Astrocyte (in vitro differentiated cells and primary cell): ENCODE measurements at places on chromosomes 11 and 22.

GRCh38 chr22:49793296-49793695 lies 34.4 kb downstream of the BRD1 start:
- DNase-seq, result peak; percentile 23

- DNase-seq, result peak; percentile 59
Measured at GRCh38 chr11:93005239-93005638, 35.8 kb downstream of the MTNR1B start.

DNA sequence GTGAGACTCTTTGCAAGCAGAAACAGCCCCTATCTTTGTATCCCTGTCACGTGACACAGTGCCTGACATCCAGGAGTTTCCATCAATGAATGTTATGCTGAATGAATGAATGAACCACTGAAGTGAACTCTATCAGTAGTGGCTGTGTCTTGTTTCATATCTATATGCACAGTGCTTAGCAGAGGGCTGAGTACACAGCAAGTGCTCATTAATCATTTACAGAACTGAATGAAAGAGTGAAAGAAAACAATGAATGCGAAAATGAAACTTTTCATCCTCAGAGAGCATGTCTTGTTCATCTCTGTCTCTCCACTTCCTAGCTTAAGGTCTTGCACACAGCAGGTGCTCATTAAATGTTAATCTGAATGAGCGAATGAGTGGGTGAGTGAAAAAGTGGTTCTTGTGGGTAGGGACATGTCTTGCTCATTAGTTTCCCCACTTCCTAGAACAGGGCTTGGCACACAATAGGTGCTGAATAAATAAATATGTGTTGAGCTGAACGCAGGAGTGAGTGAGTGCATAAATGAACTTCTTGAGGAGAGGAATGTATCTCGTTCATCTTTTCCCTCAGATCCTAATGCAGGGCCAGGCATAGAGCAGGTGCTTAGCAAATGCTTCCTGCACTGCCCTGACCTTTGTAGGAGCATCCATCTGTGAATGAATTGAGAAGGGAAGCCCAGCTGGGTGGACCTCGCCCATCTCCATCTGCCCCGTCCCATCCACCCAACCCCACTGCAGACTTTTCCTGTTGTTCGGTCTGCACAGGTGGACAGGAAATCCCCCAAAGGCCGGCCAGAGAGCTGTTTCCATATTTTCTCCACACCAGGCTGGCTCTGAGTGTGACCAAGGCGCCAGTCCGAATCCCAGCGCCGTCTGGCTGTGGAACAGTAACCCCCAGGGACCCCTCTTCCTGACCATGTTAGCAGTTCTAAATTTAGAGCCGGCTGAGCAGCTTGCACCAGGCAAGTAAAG lies 113.4 kb upstream of the CRYBB3 start:
- peak; percentile 14 for DNase-seq

DNA sequence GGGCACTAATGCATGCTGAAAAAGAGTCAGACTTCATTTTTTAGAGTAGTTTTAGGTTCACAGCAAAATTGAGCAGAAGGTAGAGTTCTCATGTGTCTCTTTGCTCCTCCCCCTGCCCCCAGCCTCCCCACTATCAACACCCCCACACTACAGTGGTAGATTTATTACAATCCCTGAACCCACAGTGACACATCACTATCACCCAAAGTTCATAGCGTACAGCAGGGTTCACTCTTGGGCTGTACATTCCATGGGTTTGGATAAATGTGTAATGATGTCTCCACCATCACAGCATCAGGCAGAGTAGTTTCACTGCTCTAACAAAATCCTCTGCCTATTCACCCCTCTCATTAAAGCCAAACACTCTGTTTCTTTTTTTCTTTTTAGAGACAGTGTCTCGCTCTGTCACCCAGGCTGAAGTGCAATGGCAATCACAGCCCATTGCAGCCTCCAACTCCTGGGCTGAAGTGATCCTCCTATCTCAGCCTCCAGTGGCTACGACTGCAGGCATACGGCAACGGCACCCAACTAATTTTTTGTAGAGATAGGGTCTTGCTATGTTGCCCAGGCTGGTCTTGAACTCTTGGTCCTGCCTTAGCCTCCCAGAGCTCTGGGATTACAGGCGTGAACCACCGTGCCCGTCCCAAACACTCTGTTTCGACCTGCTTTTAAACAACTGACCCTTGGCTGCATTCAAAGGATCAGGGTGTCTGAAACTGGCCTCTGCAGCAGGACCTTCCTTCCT lies 4.1 kb downstream of the BEST1 start:
- no peak for DNase-seq

GRCh38 chr11:33893711-33894397 lies 2.0 kb upstream of the LMO2 start:
- peak; percentile 53 for DNase-seq

DNA sequence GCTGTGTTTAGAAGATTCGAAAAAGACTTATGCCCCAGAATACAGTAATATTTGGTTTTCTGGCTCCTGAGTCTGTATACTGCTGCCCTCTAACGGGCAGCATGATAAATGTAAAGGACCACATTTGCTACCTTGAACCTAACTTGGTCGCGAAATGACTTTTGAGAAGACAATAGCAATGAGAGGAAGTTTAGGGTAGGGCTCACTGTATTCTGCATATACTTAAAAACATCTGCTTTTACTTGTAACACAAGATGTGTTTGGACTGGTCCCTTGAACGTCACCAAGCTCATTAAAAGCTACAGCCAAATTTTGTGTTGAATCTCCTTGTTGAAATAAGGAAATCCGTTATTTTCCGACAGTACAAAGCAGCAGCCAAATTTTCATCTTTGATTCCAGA lies 309.1 kb downstream of the SWAP70 start:
- DNase-seq, result no peak

DNA sequence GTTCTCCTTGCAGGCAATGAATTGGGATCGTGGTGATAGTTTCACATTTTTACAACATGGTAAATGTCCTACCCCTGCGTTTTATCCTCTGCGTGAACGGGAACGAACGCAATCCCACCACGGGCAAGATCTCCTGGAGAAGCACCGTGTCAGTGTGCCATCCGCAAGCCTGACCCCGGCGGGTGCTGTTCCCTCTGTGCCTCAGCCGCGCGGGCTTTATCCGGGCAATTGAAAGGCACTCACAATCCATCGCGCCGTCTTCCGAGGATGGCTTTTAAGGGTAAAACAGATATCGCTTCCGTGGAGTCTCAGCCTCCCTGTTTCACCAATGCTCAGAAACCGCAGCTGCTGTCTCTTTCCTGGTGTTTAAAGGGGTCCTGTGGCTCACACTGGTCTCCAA lies 1387.5 kb downstream of the BRD1 start:
- no peak for DNase-seq

DNA sequence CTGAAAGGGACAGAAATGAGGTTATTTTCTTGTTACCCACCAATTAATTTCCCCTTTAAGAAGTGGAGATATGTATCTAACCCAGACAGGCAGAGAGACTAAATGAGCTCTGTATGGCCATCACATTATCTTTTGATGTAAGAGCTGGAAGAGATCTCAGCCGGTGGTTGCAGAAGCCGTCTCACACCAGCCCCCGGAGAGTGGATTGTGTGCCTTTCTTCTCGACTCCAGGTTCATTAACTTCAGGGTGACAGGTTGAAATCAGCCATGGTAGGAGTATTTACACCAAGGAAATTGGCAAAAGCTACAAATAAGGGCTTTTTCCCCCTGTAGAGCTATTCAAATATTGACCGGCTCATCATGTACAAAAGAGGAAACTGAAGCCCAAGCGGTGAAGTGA lies 580.3 kb upstream of the CADM1 start:
- no peak for DNase-seq

DNA sequence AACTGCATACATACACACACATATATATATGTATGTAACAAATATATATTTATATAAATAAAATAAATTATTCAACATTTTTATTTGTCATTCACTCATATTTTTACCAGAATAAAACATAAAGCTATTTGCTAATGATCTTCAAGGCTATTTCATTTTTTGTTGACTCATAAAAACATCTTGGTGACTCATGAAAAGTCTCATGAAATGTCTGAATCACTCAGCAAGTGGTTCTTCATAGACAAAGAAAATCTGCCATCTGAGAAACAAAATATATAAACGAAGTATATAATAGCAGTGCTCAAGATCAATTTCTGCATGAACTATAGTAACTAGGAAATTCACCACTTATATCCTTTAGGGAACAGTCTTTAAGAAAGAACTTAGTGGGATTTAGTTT lies 764.8 kb upstream of the FAT3 start:
- no peak for DNase-seq

- no peak for DNase-seq
Measured at GRCh38 chr22:45202333-45203149, 38.2 kb downstream of the KIAA0930 start.

GRCh38 chr11:68402355-68403031 lies 58.1 kb upstream of the PPP6R3 start:
- no peak for DNase-seq

- no peak for DNase-seq
Measured at GRCh38 chr11:82683029-82683428, 50.6 kb downstream of the FAM181B start.

GRCh38 chr11:67211656-67212436 lies 54.4 kb upstream of the GRK2 start:
- no peak for DNase-seq

GRCh38 chr11:60334005-60334620 lies 7.1 kb downstream of the MS4A6E start:
- DNase-seq, result no peak

DNA sequence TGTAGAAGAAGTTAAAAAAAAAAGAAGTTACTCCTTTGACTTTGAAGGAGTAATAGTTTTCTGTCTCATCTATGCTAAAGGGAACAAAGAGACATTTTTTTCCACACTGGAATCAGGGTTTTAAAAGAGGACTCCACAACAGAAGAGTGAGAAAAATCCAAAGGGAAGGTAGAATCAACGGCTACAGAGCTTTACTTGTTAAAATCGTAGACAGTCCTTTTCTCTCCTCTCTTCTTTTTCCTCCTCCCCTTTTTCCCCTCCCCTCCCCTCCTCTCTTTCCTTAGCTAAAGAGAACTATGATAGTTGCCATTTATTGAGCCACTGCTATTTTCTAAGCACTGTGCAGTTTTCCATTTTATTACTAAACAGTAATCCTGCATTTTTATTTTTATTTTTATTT lies 29.2 kb downstream of the DDIAS start:
- no peak for DNase-seq

GRCh38 chr11:119531056-119531455 lies 108.1 kb upstream of the THY1 start:
- DNase-seq, result no peak

- no peak for DNase-seq
Measured at GRCh38 chr11:78820741-78821140, 246.1 kb upstream of the NARS2 start.

- peak; percentile 30 for DNase-seq
Measured at GRCh38 chr11:9664276-9665171, 647 bp downstream of the SWAP70 start.

DNA sequence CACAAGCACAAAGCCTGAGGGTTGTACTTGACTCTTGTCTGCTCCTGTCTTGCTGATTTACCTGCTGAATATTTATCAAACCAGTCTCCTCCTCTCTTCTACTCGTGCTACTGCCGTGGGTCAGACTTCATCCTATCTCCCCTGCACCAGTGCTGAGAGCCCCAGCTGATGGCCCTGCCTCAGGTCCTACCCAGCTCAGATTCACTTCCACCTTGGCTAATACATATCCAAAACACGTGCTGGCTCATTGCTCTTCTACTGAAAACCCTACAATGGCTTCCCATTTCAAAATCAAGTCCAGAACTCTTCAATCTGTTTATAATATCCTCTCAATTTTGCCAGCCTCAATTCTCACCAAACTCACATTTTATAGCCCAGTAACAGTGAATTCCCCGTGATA lies 48.3 kb downstream of the RAB30 start:
- DNase-seq, result no peak

GRCh38 chr11:122271137-122271536 lies 155.1 kb upstream of the BLID start:
- no peak for DNase-seq

- no peak for DNase-seq
Measured at GRCh38 chr11:8339592-8340022, 75.9 kb upstream of the LMO1 start.

- peak; percentile 50 for DNase-seq
Measured at GRCh38 chr11:94142308-94143281, 14.0 kb downstream of the PANX1 start.

GRCh38 chr11:111977146-111978027 lies 40.2 kb downstream of the DIXDC1 start:
- peak; percentile 22 for DNase-seq

- DNase-seq, result no peak
Measured at GRCh38 chr22:19226428-19226827, 47.9 kb upstream of the SLC25A1 start.

GRCh38 chr11:125272092-125272491 lies 107.5 kb downstream of the PKNOX2 start:
- DNase-seq, result peak; percentile 66

DNA sequence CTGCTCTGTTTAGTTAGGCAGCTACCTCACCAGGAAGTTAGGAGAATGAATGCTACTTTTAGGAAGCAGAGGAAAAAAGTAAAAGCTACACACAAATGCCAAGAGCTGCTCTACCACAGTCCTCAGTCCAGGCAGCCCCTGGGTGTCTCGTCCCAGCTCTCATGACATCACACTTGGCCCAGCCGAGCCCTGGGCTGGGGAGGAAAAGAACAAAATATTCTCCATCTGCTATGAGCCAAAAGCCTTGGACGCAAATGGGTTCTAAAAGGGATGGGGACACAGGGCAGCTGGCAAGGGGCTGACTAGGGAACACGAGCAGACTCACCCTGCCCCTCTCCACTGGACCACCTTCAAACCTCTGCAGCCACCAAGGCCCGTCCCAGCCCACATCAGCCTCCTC lies 26.1 kb downstream of the TMEM184B start:
- DNase-seq, result no peak

DNA sequence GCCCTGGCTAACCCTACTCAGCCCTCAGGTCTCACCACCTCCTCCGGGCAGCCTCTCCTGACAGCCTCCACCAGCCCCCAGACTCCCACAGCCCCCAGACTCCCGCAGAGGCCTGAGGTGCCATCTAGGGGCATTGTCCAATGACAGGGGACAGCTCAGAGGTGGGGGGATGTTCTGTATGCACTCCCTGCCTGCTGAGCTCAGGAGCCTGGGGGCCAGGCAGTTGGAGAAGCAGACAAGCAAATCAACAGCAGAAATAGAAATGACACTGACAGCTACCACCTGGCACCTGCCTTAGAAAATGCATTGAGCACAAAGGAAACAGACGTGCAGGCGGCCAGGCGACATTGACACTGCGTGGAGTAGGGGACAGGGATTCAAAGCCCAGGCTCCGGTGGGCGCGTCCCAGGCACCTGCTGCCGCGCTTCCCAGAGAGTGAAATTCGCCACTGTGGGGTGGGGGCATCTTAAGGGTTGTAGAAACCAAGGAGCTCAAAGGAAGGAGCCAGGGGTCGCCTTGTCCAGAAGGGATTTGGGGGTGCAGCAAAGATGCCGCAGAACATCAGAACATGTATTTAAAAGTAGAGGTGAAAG lies 22.5 kb upstream of the WNT7B start:
- DNase-seq, result no peak

DNA sequence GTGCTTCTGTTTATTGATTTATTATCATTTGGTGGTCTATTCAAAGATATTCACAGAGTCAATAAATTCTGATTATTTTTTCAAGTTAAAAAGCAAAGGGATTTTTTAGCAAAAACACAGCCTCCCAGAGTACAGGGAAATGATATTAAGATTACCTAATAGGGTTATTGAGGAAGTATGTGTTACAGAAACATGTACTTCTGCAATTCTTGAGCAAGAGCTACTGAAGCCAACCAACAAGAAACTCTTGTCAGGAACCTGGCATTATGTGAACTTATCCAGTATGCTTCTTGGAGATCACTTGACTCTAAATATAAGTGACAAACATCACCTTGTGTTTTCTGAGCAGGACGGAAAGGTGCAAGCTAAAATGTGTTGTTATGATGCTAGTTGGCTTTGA lies 42.0 kb upstream of the CARD18 start:
- DNase-seq, result peak; percentile 9

GRCh38 chr22:48199667-48200066 lies 1437.2 kb downstream of the TBC1D22A start:
- DNase-seq, result no peak
